Psoas muscle (tissue), 8 donors: ENCODE measurements at places on chromosomes 1 and 21. TPM values are rescaled to one million over a fixed set of nuclear protein-coding genes. Genes with fewer than 3 reads are reported as not detected.

The OR2T2 gene
- not detected for total RNA-seq

The FAM151A gene
- total RNA-seq: not detected

The APOBEC4 gene
- total RNA-seq: not detected

The LUZP1 gene
- total RNA-seq: 11.3 TPM
